ENCODE measurements at places on chromosomes 5 and 9.

DNA sequence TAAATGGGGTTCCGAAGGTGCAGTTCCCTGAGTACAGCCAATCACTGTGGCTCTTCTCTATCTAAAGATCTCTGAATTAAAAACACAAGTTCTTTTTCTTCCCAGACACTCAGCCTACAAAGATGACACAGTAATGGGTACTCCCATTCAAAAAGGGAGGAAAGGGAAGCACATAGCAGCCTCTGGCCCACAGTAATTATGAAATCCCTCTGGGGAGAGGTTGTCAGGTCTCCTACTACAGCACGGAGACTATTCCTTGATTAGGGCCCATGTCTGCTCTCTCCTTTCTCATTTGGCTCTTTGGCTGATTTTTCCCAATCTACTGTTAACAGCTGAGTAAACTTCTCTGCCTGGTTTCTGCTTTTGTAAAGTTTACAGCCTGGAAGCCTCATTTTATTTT is 62.0 kb upstream of the RANBP3L start:
- no peak for DNase-seq

- DNase-seq, result no peak
Measured at GRCh38 chr5:116773926-116774325, 199.3 kb upstream of the SEMA6A start.

DNA sequence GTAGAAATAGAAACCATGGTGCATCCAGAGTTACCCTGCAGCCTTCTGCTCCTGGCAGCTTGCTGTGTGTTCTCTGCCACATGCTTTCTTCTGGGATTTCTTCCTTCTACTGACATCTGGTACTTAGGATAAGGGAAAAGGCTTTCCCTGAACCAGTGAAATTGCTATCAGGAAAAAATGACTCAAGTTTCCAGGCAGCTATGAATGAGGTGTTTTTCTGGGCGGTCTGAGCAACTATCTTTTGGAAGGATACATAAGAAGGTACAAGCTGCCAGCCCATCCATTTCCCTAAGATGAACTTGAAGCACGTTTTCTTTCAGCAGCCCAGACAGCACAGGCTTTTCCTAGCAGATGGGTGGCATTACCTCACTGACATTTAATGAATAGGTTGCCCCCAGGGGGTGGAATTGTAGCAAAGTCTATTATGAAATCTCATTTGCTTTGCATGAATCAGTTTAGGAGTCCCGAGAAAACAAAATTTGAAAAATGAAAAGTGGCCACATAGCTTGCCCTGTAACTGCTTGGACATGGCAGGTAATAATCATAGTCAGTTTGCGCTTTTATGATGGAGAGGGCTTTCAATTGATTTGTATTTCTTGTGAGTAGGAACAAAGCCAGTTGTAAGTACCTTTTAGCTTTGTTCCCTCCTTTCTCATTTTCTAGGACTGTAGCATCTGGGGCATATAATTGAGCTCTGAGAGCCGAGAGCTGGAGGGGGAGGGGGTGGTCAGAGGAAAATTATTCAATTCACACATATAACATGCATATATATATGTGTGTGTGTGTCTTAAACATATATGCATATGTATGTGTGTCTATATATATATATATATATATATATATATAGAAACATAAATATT is 108.5 kb downstream of the C9orf152 start:
- no peak for DNase-seq

DNA sequence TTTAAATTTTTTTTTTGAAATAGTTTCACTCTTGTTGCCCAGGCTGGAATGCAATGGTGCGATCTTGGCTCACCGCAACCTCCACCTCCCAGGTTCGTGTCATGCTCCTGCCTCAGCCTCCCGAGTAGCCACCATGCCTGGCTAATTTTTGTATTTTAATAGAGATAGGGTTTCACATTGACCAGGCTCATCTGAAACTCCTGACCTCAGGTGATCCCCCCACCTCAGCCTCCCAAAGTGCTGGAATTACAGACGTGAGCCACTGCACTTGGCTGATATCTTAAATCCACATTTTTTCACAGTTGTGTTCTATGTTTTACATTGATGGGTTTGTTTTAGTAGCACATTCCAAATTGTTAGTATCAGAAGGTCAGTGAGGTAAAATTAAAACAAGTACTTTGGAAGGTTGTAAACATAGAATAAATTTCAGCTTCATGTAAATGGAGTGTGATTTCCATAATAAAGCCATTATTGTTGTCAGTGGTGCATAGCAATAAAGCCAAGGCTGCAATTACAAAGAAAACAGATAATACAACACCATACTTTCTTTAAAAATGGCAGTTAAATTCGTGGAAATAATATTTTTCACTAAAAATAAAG is 287.2 kb downstream of the ARRDC3 start:
- DNase-seq, result no peak

DNA sequence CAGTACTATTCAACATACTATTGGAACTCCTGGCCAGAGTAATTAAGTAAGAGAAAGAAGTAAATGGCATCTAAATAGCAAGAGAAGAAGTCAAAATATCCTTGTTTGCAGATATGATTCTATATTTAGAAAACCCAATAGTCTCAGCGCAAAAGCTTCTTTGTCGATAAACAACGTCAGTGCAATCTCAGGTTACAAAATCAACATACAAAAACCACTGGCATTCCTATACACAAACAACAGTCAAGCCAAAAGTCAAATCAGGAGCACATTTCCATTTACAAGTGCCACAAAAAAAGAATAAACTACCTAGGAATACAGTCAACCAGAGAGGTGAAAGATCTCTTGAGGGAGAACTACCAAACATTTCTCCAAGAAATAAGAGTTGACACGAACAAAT is 1901.9 kb upstream of the ACO1 start:
- DNase-seq, result no peak

GRCh38 chr5:119420169-119420568 is 32.1 kb upstream of the HSD17B4 start:
- no peak for DNase-seq

- DNase-seq, result no peak
Measured at GRCh38 chr5:127423173-127423798, 94.2 kb upstream of the PRRC1 start.

- no peak for DNase-seq
Measured at GRCh38 chr5:20028506-20028905, 40.5 kb upstream of the CDH18 start.

DNA sequence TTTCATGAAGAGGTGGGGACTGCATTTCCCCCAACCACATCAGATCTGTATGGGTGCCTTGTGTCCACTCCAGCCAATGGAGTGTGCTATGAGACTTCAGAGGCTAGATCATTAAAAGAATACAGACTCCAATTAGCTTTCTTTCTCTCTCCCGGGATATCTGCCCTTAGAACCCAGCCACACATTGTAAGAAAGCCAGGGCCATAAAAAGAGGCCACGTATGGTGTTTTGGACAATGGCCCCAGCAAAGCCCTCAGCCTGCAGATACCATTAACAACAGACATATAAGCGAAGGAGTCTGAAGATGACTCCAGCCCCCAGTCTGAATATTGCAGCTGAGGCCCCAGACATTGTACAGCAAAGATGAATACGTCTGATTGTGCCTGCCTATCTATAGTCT is 21.5 kb downstream of the IL6ST start:
- no peak for DNase-seq

DNA sequence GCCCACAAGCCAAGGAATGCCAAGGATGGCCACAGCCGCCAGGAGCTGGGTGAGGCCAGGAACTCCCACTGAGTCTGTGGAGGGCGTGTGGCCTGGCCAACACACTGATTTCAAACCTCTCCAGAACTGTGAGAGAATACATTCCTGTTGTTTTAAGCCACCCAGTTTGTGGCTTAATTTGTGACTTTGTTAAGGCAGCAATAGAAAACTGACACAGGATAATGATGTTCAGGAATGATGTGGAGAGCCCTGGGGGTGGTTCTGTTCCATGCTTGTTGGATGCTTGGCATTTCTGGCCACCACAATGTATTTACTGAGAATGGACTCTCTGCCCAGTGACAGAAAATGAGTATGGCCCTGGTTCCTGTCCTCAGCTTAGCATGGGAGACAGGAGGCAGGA is 82.8 kb downstream of the DAP start:
- no peak for DNase-seq

DNA sequence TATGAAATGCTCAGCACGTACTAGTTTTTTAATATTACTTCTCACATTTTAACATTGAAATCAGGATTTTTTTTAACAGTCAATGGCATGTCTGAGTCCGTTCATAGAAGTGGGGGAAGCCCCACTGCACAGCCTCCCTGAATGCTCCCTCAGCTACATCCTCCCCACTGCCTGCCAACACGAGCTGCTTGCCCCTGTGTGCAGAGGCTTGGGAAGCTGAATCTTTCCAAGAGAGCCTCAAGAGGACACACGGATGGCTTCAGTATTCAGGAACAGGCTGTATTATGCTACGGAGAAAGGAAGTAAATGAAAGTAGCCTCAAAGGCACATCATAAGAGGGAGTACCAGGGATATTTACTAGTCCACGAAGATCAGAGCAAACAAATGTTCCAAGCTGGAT is 248.7 kb downstream of the SPOCK1 start:
- no peak for DNase-seq
